ENCODE measurements at places on chromosomes 4 and X. TPM values are rescaled to one million over a fixed set of nuclear protein-coding genes. Genes with fewer than 3 reads are reported as not detected.
A peak's percentile ranks its signal among the peaks of the same experiment; 100 is the strongest.

- no peaks in the 10 kb centered on the region for H3K4me1 ChIP-seq
- no peak for DNase-seq
- no peak overlapping the region for H3K4me3 ChIP-seq
- no peaks in the 10 kb centered on the region for H3K36me3 ChIP-seq
These were observed 87.8 kb upstream of the FAM241A start for GRCh38 chr4:112057470-112057869.

- no peak overlapping the region for H3K4me3 ChIP-seq
- H3K27ac ChIP-seq: no peak overlapping the region
- no peak for DNase-seq
- H3K36me3 ChIP-seq: peaks cover 5% of the 10 kb centered on the region
These were observed 130.3 kb downstream of the ADGRA3 start for GRCh38 chr4:22385611-22386011.

DNA sequence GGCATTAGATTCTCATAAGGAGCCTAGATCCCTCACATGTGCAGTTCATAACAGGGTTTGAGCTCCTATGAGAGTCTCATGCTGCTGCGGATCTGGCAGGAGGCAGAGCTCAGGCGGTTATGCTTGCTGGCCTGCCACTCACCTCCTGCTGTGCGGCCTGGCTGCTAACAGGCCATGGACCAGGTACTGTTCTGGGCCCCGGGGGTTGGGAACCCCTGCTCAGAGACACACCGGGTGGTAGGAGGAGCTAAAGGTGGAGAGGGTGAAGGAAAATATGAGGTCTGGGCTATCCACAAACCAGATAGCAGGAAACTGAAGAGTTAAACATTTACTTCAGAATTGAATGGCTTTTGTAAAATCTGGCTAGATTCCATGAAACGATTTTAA, 5.9 kb upstream of the F11 start:
- H3K36me3 ChIP-seq: no peaks in the 10 kb centered on the region
- H3K4me3 ChIP-seq: no peak overlapping the region
- no peaks in the 10 kb centered on the region for H3K27me3 ChIP-seq

DNA sequence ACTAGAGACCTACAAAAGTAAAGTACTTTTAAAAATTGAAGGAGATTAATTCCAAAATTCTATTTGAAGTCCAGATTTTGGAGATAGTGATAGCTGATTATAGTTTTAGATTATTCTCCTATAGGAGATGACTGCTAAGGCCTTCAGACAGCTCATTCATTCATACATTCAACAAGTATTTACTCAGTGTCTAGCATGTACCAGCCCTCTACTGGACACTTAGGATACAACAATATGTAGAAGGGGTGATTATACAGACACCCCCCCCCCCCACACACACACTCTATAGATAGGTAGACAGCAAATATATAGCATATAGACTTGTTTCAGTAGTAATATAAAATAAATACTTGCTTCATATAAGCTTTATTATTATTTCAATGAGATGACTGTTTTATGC, 60.4 kb upstream of the TAF9B start:
- DNase-seq: no peak
- no peaks in the 10 kb centered on the region for H3K36me3 ChIP-seq
- no peak overlapping the region for H3K4me3 ChIP-seq
- no peaks in the 10 kb centered on the region for H3K27me3 ChIP-seq
- H3K4me1 ChIP-seq: no peaks in the 10 kb centered on the region

DNA sequence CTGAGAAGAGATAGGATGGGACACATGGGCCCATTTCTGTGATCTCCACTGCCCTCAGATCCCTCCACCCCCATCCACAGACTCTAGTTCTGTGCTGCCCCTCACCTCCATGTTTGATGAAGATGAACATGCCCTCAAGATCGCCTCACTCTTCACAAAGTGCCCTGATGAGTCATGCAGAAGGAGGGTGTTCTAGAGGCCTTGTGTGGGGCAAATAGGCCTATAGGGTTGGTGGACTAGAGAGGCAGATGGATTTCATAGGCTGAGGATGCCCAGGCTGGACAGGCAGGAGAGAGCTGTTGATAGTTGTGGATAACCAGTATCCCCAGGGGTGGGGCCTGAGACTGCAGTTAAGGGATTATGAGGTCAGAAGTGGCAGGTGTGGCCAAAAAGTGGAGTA, at the start of gene CXorf65:
TSS of gene CXorf65 (minus strand) at position 314 of the 400 bp plus-strand sequence. CDS start at position 130, 184 bp downstream.
- no peaks in the 10 kb centered on the region for H3K4me1 ChIP-seq
- no peak for DNase-seq
- no peak within 1 kb of the TSS for H3K27ac ChIP-seq
- no peaks in the 10 kb centered on the region for H3K27me3 ChIP-seq

GRCh38 chr4:5788144-5788543, 77.1 kb downstream of the EVC start:
- H3K4me3 ChIP-seq: no peak overlapping the region
- no peak for DNase-seq
- peaks cover 17% of the 10 kb centered on the region for H3K4me1 ChIP-seq
- no peak overlapping the region for H3K27ac ChIP-seq

GRCh38 chr4:72842323-72842722, 227.2 kb downstream of the COX18 start:
- H3K27me3 ChIP-seq: no peaks in the 10 kb centered on the region
- H3K27ac ChIP-seq: no peak overlapping the region
- no peak for DNase-seq
- peaks cover 16% of the 10 kb centered on the region for H3K4me1 ChIP-seq
- no peak overlapping the region for H3K4me3 ChIP-seq
- no peaks in the 10 kb centered on the region for H3K36me3 ChIP-seq

DNA sequence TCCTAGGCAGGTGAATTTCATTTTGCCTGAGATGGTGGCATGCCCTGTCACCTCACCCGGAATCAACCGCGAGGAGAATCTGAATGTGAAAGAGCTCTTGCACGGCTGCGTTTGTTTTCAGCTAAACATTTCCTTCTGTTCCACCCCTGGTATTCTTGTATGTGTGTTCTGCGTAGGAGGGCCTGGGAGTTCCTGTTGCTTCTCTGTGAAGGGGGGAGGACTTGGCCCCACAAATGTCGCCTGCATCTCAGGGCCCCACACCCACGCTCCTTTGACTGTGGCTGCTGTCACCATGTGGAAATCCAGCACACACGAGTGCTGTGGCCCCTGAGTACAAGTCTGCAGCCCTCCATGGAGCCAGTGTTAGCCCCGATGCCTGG, 45.8 kb upstream of the CLCN4 start:
- DNase-seq: no peak
- H3K36me3 ChIP-seq: no peaks in the 10 kb centered on the region
- peaks cover 23% of the 10 kb centered on the region for H3K4me1 ChIP-seq
- H3K27ac ChIP-seq: no peak overlapping the region

DNA sequence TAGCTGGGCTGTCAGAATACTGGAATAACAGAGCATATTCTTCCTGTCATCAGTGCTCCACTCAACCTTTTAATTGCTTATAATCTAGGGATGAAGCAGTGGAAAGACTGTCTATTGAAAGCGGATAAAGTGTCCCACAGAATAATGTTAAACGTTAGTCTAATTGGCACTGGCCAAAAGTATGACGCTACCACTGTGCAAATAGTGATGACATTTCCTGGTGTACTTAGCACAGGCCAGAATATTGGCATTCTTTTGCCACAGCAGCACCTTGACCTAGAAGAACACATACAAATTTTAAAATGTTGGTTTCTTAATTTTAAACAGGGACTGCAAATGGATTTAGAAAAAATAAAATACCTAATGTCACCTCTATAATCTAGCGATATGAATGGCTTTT, 635.2 kb upstream of the SPANXN1 start:
- H3K36me3 ChIP-seq: no peaks in the 10 kb centered on the region
- no peak for DNase-seq
- H3K4me1 ChIP-seq: no peaks in the 10 kb centered on the region

DNA sequence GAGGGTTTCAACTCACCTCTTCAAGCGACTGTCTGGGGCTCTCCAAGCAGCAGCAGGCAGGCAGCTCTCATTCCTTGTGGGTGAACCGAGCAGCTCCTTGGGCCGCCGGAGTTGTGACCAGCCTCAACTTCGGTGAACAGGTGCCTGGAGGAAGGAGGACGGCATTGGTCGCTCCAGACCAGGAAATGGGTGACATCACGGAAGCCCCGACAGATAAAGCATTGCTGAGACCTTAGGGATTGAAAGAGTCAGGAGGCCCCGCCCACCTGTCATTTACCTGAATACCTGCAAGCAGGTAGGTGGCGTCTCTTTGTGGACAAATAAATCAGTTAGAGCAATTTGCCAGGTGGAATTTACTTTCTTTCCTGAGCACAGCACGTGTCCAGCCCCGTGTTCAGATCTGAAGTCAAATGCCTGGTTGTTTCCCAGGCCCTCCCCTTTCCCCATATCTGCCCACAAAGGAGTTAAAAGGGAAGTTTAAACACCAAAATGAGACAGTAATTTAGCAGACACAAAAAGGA, at the start of gene LNX1:
TSS of gene LNX1 (minus strand) at position 115 of the 521 bp plus-strand sequence. CDS start 17,484 bp downstream, outside the sequence.
- peak within 1 kb of the TSS; percentile 10 for H3K4me3 ChIP-seq
- H3K4me1 ChIP-seq: no peaks in the 10 kb centered on the region
- no peaks in the 10 kb centered on the region for H3K36me3 ChIP-seq
- DNase-seq: no peak
- no peaks in the 10 kb centered on the region for H3K27me3 ChIP-seq
- H3K27ac ChIP-seq: no peak within 1 kb of the TSS

DNA sequence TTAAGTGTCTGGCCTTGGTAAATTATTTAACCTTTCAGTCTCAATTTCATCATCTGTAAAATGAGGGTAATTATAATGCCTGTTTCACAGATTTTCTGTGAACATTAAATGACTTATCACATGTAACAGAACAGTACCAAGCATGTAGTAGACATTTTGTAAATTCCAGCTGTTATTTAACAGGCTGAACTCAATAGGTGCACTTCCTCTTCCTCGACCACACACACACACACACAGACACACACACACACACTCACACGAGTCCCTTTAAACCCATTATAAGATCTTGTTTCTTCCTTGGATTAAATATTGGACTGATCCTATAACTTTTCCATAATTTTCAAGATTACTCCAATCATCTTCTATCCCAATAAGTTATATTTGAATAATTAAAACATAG, 53.4 kb upstream of the COL25A1 start:
- no peaks in the 10 kb centered on the region for H3K36me3 ChIP-seq
- H3K4me3 ChIP-seq: no peak overlapping the region
- no peak for DNase-seq
- no peaks in the 10 kb centered on the region for H3K27me3 ChIP-seq

DNA sequence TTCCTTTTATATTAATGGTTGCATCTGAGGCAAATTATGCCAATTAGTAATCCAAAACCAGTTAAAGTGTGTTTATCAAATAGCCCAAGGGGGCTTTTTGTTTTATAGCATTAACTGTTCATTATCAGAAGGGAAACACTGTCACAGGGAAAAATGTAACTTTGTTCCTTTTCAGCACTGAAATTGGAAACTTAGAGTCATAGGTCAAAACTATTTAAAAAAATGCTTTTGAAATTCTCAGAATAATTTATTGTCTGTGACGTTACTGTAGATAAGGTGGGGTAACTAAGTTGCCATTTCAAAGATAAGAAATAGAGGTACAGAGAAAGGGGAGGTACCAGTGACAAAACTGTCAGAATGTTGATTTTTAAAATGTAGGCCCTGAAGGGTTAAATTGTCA, 129.3 kb downstream of the AKAP4 start:
- H3K4me3 ChIP-seq: no peak overlapping the region
- DNase-seq: no peak
- no peak overlapping the region for H3K27ac ChIP-seq

DNA sequence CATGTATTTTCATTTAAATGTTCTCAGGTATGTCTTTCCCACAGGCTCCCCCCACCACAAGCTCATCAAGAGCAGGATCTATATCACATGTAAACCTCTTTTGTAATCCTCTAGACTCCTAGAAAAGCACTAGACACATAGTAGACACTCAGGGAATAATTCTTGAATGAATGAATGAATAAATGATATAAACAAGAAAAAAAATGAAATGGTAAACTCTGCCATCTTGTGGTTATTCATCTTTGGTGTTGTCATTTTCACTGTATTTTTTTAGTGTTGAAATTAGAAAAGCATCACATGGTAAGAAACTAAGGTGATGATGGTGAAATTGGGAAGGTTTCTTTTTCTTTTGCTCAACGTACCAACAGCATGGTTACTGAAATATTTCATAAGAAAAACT, 34.2 kb upstream of the C1GALT1C1 start:
- H3K27me3 ChIP-seq: no peaks in the 10 kb centered on the region
- no peak overlapping the region for H3K4me3 ChIP-seq
- DNase-seq: no peak
- H3K36me3 ChIP-seq: no peaks in the 10 kb centered on the region
- no peaks in the 10 kb centered on the region for H3K4me1 ChIP-seq

The ARR3 gene
- not detected for total RNA-seq

The ZRSR2 gene
- 6.4 TPM for total RNA-seq

The UGT2B15 gene
- not detected for total RNA-seq

The EDA gene
- total RNA-seq: 6.1 TPM

The IL15 gene
- 9.3 TPM for total RNA-seq

The IL2RG gene
- 14.2 TPM for total RNA-seq

Measured in thoracic aorta (tissue), 2 donors.